ENCODE measurements at places on chromosomes 1 and 21. TPM values are rescaled to one million over a fixed set of nuclear protein-coding genes. Genes with fewer than 3 reads are reported as not detected.

DNA sequence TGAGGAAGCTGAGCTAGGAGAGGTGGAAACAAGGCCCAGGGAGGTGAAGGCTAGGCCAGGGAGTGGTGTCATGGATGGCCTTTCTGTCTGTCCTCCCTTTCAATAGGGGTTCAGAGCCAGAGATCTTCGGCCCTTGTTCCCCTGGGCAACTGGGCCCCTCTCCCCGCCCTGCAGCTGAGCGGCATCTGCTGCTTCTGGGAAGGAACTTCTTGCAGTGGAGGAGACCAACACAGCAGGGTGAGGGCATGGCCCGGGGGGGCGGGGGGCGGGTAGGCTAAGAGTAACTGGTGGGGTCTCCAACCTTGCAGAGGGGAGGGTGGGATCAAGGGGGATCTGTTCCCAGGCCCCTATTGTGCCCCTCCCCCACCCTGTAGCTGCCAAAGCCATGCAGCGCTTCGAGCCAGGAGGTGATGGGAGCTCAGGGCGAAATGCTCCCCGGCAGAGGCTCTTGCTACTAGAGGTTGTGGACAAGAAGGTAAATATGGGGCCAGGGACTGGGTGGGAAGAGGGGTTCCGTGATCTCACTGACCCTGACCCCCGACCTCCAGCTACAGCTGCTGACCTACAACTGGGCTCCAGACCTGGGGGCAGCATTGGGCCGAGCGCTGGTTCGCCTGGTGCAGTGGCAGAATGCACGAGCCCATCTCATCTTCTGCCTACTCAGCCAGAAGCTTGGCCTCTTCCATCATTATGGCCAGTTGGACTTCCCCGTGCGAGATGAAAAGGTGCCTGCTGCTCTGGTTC lies 11.7 kb downstream of the HYI start:
- H3K27ac ChIP-seq: no peak overlapping the region
- no peaks in the 10 kb centered on the region for H3K4me1 ChIP-seq
- H3K36me3 ChIP-seq: peaks cover 29% of the 10 kb centered on the region
- H3K4me3 ChIP-seq: no peak overlapping the region

GRCh38 chr1:226733304-226733703 lies 5.8 kb downstream of the ITPKB start:
- peak overlapping the region; percentile 91 for H3K4me3 ChIP-seq
- peaks cover 78% of the 10 kb centered on the region for H3K4me1 ChIP-seq
- H3K27ac ChIP-seq: peak overlapping the region; percentile 68
- no peak for DNase-seq

Gene ADCY10
- not detected for total RNA-seq

Gene RIMS3
- 6.2 TPM for total RNA-seq

DNA sequence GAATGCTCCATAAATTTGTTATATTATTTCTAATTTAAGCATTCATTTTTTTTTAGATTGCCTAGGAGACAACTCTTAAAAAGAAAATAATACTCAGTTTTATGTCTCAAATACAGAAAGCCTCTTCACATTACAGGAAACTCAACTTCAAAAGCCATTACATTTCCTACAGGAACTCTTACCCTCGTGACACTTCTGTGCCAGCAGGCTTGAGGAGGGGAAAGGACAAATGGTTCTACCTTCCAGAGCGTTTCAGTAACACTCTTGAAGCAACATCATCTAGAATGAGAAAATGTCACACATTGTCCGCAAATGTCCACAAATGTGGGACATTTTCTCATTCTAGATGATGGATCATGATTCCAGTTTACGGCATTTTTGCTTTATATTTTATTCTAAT lies 51.7 kb downstream of the PTPN14 start:
- no peak overlapping the region for H3K4me3 ChIP-seq
- H3K4me1 ChIP-seq: no peaks in the 10 kb centered on the region
- no peaks in the 10 kb centered on the region for H3K36me3 ChIP-seq
- H3K27ac ChIP-seq: no peak overlapping the region

DNA sequence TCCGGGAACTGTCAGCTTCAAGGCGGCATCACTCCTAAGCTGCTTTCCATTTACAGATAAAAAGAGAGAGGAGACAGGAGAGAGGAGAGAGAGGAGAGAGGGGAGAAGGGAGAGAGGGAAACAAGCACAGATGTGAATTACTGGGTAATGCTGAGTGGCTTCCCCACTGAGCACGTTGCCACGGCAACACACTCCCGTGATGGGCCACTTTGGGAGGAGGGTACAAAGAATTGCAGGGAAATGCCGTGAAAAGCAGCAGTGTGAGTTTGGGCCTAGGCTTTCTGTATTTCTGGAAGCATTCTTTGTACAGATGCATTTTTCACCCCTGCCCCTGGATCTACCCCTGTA lies 128.0 kb upstream of the IRF2BP2 start:
- H3K27ac ChIP-seq: no peak overlapping the region
- H3K4me1 ChIP-seq: peaks cover 18% of the 10 kb centered on the region
- no peak overlapping the region for H3K4me3 ChIP-seq
- no peak for DNase-seq

GRCh38 chr1:98881901-98882300 lies 122.8 kb downstream of the PLPPR5 start:
- H3K4me3 ChIP-seq: no peak overlapping the region
- H3K27me3 ChIP-seq: peaks cover 2% of the 10 kb centered on the region
- no peaks in the 10 kb centered on the region for H3K4me1 ChIP-seq
- DNase-seq: no peak
- peaks cover 4% of the 10 kb centered on the region for H3K36me3 ChIP-seq

DNA sequence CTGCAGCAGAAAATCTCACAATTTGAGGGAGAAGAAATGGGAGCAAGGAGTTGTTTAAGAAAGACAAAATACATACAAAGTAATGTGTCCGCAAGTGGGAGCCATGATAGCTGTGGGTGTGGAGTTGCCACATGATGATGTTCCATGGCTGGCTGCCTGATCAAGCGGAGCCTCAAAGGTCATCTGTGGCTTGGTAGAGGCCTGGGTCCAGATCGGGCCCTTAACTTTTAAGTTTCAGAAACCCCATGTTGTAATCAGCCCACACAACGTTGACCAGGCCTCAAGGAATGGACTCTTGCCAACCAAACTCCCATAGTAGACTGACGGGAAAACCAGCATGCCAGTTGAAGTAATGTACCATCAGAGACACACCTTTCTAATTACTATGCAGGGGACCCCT lies 64.7 kb upstream of the ANGPTL1 start:
- H3K4me3 ChIP-seq: no peak overlapping the region
- no peak overlapping the region for H3K27ac ChIP-seq
- H3K36me3 ChIP-seq: no peaks in the 10 kb centered on the region
- no peaks in the 10 kb centered on the region for H3K27me3 ChIP-seq
- no peaks in the 10 kb centered on the region for H3K4me1 ChIP-seq
- DNase-seq: no peak

- no peaks in the 10 kb centered on the region for H3K27me3 ChIP-seq
- DNase-seq: no peak
- H3K4me3 ChIP-seq: no peak overlapping the region
- H3K36me3 ChIP-seq: peaks cover 81% of the 10 kb centered on the region
- H3K4me1 ChIP-seq: peaks cover 54% of the 10 kb centered on the region
Measured at GRCh38 chr1:154599658-154600057, 8.3 kb downstream of the ADAR start.

GRCh38 chr1:184424157-184424556 lies 37.3 kb downstream of the C1orf21 start:
- no peaks in the 10 kb centered on the region for H3K4me1 ChIP-seq
- H3K4me3 ChIP-seq: no peak overlapping the region
- H3K36me3 ChIP-seq: no peaks in the 10 kb centered on the region
- no peak overlapping the region for H3K27ac ChIP-seq
- DNase-seq: no peak

DNA sequence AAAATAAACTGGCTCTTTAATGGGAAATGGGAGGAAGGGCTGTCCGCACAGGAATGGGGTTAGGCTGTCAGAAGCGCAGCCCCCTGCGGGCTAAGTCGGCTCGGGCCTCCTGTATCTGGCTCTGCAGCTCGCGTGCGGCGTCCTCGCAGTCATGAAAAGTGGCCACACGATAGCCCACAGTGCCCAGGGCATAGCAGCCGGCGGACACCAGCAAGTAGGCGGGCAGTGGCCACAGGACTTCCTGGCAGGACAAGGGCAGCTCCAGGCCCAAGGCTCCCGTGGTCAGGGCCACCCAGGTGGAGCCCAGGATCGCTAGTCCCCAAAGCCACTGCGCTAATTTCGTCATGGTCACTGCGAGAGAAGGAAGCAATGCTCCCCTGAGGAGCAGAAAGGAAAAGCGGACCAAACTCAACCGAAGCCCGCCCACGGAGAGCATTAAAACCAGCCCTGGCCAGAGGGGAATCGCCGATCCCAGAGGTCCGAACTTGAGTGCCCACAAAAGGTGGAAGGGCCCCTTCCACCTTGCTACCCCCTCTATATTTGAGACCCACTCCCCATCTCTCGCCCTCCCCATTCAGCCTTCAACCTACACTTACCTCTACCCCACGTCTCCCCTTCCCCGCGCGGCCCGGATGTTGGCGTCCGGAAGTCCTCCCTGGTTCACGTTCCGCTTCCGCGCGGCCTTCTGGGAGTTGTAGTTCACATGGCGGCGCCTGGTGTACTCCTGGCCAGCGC lies at the start of gene DPM3:
DPM3 (minus strand) TSS at position 637 of the 735 bp plus-strand sequence; CDS start at position 346, 291 bp downstream.
- peak within 1 kb of the TSS; percentile 93 for H3K27ac ChIP-seq
- H3K4me1 ChIP-seq: peaks cover 41% of the 10 kb centered on the region
- H3K4me3 ChIP-seq: peak within 1 kb of the TSS; percentile 98
- peaks cover 24% of the 10 kb centered on the region for H3K36me3 ChIP-seq

GRCh38 chr21:37278199-37278598 lies 11.1 kb upstream of the VPS26C start:
- no peak for DNase-seq
- no peaks in the 10 kb centered on the region for H3K36me3 ChIP-seq
- H3K27me3 ChIP-seq: peaks cover 6% of the 10 kb centered on the region
- H3K27ac ChIP-seq: no peak overlapping the region
- peaks cover 6% of the 10 kb centered on the region for H3K4me1 ChIP-seq
- no peak overlapping the region for H3K4me3 ChIP-seq

Gene IKBKE
- 70.1 TPM for total RNA-seq
